Activated CD4-positive, alpha-beta T cell treated with anti-CD3 and anti-CD28 coated beads, Interleukin-2, Interleukin-6, amounts not matched to agents 100 ng/mL and 50 ng/mL, durations not matched to agents 16 hours and 8 hours (primary cell): ENCODE measurements at places on chromosomes 16 and 17.

- DNase-seq = no peak
These were observed 214.6 kb downstream of the CCDC182 start for GRCh38 chr17:57530508-57530907.

DNA sequence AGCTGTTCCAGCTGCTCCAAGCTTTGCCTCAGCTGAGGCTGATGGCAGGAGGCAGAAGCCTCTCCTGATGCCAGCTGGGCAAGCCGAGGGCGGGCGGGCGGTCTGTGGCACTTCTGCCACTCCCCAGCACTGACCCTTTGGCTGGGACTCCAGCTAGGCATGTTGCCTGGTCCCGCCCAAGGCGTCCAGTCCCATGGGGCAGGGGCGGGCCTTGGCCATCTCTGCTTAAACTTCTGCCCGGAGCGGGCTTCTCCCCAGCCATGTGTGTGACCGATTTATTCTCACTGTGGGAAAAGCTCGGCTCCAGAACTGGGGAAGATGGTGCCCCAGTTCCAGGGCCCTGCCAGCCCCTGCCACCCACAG is 349.1 kb downstream of the SEC14L1 start:
- DNase-seq = no peak

- no peak for DNase-seq
These were observed 85.9 kb upstream of the GSE1 start for GRCh38 chr16:85527042-85527766.

GRCh38 chr17:43772877-43773648 is 5.7 kb downstream of the DUSP3 start:
- no peak for DNase-seq

GRCh38 chr16:12314653-12315185 is 338.2 kb downstream of the SNX29 start:
- DNase-seq = no peak

DNA sequence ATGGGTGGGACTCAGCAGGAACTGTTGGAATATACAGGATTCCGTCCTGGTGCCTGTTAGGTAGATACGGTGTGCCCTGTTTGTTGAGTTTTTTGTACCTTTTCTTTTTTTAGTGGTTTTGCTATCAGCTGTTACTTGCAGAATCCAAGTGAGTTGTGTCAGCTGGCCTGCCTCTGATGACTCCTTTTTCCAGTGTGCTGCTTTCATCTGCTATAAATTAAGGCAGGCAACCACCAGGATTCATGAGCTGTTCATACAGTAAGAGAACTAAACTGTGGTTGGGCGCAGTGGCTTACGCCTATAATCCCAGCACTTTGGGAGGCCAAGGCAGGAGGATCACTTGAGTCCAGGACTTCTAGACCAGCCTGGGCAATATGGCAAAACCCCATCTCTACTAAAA is 79.9 kb downstream of the WNT3 start:
- no peak for DNase-seq

GRCh38 chr17:65185668-65186382 is 48.7 kb downstream of the RGS9 start:
- no peak for DNase-seq

- no peak for DNase-seq
These were observed 21.6 kb upstream of the CPSF4L start for GRCh38 chr17:73283250-73283649.

GRCh38 chr17:36608794-36609497 is 7.6 kb downstream of the MRM1 start:
- peak; percentile 36 for DNase-seq

DNA sequence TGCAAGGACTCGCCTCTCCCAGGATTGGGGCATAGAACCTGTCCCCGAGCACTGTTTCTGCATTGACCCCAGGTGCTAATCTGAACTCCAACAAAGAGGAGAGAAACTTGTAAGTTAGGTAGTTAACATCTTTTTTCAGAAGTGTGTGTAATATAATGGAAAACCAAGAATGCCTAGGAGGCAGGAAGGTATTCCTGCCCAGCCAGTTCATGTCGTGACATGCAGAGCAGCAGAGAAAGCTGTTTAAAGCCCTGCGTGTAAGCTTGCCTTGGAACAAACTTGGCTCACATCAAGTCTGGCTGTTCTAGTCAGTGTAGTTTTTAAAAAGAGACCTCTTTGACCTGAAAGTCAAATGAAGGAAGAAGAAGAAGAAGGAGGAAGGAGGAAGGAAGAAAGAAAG is 2.1 kb upstream of the GNA13 start:
- DNase-seq = no peak

DNA sequence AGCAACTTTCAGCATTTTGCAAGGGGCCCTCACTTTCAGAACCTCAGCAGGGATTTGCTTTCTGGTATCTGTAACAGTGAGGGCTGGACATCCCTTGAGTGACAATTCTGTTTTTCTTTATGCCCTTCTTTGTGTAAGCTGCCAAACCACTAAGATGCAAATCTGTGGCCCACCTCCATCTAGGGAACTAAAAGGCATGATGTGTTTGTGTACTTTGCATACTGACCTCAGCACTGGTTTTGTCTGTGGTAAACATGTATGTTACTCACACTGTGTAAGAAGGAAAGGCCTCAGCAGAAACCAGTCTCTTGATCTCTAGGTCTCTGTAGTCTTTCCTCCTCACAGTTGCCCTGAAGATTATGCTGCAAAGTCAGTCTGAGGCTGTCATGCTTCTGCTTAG is 396.6 kb upstream of the DYNLRB2 start:
- DNase-seq = no peak

DNA sequence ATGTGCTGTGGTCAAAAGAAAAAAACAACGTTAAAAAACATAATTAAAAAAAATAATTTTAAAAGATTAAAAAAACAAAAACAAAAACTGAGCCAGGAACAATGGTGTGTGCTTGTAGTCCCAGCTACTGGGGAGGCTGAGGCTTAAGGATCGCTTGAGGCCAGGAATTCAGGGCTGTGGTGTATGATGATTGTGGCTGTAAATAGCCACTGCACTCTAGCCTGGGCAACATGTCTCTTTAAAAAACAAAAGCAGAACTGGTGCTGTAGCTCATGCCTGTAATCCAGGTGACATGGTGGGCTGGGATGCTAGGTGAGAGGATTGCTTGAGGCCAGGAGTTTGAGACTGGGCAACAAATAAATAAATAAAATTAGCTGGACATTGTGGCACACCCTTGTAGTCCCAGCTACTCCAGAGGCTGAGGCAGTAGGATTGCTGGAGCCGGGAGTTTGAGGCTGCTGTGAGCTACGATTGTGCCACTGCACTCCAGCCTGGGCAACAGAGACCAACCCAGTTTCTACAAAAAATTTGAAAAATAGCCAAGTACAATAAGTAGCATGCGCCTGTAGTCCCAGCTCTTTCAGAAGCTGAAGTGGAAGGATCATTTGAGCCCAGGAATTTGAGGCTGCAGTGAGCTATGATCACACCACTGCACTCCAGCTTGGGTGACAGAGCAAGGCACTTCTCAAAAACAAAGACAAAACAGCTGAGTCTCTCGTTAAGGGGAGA is 43.6 kb downstream of the NFATC3 start:
- no peak for DNase-seq

GRCh38 chr16:27472091-27473020 is 70.4 kb downstream of the IL21R start:
- no peak for DNase-seq

DNA sequence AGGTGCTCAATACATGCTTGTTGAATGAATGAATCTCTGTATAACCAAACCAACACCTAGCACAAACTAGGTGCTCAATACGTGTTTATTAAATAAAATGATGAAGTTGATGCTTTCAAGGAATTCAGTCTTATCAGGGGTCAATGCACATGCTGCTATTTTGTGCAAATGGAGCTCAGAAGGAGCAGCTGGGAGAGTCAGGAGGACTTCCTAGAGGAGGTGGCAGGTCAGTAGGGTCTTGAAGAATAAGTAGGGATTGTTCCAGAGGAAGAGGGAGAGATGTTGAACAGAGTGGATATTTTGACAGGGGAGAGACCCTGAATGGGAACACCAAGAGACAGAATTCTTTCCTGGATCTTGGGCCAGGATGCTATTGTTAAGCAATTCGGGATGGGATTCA is 92.7 kb upstream of the LHX1 start:
- no peak for DNase-seq

DNA sequence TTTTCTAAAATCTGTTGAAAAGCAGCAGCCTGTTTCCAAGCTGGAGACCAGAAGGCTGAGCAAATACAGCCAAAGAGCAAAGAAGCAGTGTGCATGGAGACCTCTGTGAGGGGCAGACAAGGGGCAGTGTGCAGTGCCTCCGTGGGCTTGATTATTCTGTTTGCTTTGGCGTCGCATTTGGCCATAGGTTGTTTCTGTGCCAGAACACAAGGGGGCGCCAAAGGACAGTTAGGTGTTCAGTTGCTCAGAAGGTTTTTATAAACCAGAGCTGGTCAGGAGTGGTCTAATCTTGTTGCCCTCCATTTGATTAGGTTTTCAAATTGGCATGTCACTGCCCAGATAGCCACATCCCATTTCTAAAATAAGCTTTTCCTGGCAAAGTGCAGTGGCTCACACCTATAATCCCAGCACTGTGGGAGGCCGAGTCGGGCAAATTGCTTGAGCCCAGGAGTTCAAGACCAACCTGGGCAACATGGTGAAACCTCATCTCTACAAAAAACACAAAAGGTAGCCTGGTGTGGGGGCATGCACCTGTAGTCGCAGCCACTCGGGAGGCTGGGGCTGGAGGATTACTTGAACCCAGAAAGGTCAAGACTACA is 10.6 kb downstream of the MYH3 start:
- peak; percentile 80 for DNase-seq

GRCh38 chr16:88309174-88309907 is 73.4 kb upstream of the ZNF469 start:
- no peak for DNase-seq

GRCh38 chr17:48241131-48241591 is 133.6 kb downstream of the SNX11 start:
- DNase-seq = peak; percentile 31

DNA sequence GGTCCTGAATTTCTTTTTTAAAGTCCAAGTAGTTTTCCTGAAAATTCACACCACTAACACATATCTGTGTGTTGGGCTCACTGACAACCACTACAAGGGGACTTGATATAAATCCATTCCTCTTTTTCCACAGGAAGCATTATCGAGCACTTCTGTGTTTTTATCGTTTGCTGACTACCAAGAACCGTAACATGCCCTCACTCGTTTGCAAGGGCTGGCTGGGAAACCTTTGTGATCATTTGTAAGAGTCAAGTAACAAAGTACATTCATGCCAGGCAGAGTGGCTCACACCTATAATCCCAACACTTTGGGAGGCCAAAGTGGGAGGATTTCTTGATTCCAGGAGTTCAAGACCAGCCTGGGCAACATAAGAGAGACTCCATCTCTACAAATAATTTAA is 62.1 kb downstream of the ZZEF1 start:
- DNase-seq = no peak

GRCh38 chr16:759110-759910 is 1.2 kb upstream of the MSLN start:
- DNase-seq = no peak

- DNase-seq = no peak
These were observed 58.7 kb downstream of the DYNLRB2 start for GRCh38 chr16:80599466-80599865.
